ENCODE measurements at places on chromosomes 4 and X. TPM values are rescaled to one million over a fixed set of nuclear protein-coding genes. Genes with fewer than 3 reads are reported as not detected.

Gene KLHL4
- total RNA-seq: 3.1 TPM

Gene INTS6L
- 0.18 TPM for total RNA-seq

Gene MAGEB1
- total RNA-seq: not detected

Gene ADAMTS3
- not detected for total RNA-seq

Gene SYN1
- 0.15 TPM for total RNA-seq

Gene AMBN
- not detected for total RNA-seq

Gene FDCSP
- not detected for total RNA-seq

Gene RTL5
- total RNA-seq: 2.2 TPM

Gene HS3ST1
- 0.45 TPM for total RNA-seq

Gene FAM241A
- 1.1 TPM for total RNA-seq

Gene TMSB15C
- total RNA-seq: 0.27 TPM

Gene NAP1L5
- total RNA-seq: 1.8 TPM

Gene HTN3
- not detected for total RNA-seq

Gene FHIP1A
- 0.24 TPM for total RNA-seq

Gene GSX2
- not detected for total RNA-seq

Gene FOXO4
- total RNA-seq: 1.4 TPM

Gene NAP1L3
- total RNA-seq: 0.27 TPM

Gene RHOH
- total RNA-seq: 0.16 TPM

Gene ZNF81
- total RNA-seq: 5.9 TPM

Gene OSTC
- 93.6 TPM for total RNA-seq
